ENCODE measurements at places on chromosomes 7 and 10.

- DNase-seq, result no peak
Observed at GRCh38 chr10:72252972-72253371, 20.8 kb upstream of the DDIT4 start.

DNA sequence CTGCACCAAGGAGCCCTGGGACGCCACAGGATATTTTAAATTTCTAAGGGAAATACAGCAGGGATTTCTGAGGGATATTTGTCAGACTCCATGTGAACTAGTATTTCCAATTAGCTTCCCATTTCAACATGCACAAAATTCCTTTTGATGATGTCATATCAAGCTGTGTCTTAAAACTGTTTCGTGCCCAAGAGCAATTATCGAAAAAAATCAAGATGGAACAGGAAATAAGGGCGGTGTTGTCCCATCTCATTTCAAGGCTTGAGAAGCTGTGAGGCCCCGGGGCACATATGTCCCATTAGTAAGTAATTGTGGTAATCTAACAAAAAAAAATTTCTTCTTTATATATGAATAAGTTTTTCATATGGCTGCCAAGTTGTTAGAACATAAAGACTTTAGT lies 47.4 kb downstream of the PPP1R17 start:
- DNase-seq, result no peak

DNA sequence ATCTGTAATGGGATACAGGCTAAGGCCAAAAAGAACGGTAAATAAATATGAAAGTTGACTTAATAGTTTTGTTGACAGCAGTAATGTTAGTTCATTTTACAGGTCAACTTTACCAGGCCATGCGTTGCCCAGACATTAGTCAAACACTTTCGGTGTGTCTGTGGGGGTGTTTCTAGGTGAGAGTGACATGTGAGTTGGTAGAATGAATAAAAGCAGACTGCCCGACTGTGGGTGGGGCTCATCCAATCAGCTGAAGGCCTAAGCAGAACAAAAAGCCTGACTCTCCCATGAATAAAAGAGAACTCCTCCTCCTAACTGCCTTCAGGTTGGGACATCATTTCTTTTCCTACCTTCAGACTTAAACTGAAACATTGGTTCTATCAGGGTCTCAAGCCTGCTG lies 132.3 kb downstream of the MTPAP start:
- no peak for DNase-seq

DNA sequence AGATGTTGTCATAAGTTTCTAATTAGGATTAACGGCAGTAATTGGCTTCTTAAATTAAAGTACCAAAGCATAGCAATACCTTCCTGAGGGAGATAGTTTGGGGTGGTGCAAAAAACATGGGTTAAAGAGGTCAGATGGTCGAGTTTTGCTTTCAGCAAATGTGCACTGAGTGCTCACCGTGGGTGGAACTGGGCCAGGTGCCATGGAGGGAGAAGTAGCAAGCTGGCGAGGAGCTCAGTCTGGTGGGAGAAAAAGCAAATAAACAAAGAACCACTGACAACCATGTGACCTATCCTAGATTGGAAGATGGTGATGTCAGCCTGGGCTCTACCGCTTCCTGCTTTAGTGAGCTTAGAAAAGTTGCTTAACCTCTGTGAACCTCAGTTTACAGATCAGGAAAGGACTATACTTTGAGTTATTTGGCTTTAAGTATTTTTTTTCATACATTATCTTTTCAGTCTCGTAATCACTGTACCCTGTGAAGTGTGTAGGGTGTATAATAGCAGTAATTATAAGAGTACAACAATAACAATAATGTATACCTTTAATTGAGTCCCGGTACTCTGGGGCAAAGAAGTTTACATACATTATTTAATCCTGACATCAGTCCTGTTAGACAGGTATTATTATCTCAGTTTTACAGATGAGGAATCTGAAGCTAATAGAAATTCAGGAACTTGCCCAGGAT lies 69.0 kb upstream of the PDCD4 start:
- peak; percentile 73 for DNase-seq

- DNase-seq, result no peak
Observed at GRCh38 chr10:104256335-104256961, 1.8 kb downstream of the GSTO1 start.

GRCh38 chr7:27941522-27941921 lies 201.6 kb downstream of the TAX1BP1 start:
- DNase-seq, result no peak

DNA sequence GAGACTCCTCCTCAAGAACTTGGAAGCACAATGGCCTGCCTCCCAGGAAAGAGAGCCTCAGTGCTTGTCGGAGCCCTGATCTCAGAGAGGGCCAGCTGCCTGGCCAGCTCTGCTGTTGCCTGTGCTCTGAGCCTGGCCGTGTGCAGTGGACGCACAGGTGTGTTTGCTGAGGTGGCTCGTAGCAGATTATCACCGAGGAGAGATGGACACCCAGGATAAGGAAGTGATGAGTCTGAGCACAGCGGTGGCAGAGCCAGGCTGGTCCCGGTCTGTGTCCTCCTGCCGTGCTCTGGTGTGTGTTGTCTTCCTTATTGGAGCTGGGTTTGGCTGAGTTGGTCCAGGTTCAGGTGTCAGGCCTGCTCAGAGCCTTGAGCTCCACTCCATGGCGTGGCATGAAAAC lies 208.5 kb downstream of the EBF3 start:
- DNase-seq, result no peak

DNA sequence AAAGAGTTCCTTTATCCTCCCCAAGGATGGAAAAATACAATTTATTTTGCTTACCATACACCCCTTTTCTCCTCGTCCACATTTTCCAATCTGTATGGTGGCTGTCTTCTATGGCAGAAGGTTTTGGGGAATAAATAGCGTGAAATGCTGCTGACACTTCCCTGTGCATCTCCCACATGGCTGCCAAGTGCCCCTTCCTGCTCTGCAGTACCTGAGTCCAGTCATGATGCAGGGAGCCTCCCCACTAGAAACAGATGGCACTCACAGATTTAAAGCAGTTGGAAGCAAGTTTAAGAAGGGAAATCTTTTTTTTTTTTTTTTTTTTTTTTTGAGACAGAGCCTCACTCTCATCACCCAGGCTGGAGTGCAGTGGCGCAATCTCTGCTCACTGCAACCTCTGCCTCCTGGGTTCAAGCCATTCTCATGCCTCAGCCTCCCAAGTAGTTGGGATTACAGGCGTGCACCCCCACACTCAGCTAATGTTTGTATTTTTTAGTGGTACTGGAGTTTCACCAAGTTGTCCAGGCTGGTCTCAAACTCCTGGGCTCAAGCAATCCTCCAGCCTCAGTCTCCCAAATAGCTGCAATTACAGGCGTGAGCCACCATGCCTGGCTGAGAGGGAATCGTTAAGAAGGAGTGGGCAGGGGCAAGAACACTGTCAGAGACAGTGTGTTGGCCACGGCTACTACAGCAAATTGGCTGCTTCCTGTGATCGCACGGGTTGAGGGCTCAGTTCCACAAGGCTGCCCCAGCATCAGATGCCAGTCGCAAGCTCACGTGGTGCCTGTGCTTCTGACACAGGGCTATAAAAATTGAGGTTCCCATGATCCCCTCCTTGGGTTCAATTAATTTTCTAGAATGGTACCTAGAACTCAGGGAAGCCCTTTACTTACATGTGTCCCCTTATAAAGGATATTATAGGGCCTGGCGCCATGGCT lies 5.3 kb upstream of the PILRA start:
- no peak for DNase-seq

DNA sequence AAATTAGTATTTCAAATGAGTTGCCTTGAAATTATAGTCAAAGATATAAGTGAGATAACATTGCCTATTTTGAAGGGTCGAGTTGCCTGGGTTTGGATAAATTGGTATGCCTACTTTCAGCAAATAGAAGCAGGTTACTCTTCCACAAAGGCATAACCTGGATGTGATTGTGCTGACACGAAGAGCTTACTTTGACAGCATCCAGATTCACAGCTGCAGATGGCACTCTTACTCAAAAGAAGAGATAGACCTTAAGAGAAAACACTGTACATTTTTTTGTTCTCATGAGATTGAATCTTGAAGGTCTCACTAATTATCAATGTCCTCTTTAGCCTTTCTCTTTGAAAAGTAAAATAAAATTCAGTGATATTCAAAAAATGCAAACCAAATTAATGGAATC lies 1338.7 kb downstream of the REEP3 start:
- no peak for DNase-seq

DNA sequence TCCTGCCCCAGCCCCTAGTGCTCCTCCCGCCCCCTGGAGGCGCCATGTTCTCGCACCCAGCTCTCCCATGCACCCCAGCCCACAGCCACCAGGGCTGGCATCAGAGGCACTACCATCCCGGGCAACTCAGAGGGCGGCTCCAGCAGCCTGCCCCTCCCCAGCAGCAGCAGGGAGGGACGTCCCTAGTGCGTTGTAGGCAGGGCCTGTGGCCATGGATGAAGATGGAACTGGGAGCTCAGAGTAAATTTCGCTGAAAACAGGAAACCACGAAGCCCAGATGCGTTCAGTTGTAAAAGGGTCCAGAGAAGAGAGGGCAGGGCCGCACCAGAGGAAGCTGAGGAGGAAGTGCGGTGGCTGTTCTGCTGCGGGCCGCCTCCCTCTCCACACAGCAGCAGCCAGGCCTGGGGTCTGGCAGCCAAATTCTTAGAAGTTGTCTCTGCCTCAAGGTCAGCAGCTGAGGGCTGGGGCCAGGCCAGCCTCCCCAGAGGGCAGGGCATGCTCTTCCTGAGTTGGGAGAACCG lies 24.6 kb downstream of the VSIR start:
- DNase-seq, result no peak

DNA sequence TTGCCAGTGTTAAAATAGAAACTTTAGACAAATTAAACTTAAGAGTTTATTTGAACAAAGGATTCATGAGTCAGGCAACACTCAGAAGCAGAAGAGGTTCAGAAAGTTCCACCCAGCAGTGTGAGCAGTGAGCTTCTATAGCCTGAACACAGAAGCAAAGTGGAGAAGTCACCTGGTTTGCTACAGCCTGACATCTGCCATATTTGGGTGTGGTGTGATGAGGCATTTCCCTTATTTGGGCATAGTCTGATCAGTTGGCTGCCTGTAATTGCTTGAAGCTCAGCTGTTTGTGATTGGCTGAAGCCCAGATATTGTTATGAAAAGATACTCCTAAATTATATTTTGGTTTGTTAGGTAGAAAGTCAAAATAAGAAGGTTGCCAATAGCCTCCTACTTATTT lies 39.1 kb downstream of the VWC2 start:
- no peak for DNase-seq

- DNase-seq, result no peak
Observed at GRCh38 chr7:114047889-114048288, 129.1 kb upstream of the PPP1R3A start.

DNA sequence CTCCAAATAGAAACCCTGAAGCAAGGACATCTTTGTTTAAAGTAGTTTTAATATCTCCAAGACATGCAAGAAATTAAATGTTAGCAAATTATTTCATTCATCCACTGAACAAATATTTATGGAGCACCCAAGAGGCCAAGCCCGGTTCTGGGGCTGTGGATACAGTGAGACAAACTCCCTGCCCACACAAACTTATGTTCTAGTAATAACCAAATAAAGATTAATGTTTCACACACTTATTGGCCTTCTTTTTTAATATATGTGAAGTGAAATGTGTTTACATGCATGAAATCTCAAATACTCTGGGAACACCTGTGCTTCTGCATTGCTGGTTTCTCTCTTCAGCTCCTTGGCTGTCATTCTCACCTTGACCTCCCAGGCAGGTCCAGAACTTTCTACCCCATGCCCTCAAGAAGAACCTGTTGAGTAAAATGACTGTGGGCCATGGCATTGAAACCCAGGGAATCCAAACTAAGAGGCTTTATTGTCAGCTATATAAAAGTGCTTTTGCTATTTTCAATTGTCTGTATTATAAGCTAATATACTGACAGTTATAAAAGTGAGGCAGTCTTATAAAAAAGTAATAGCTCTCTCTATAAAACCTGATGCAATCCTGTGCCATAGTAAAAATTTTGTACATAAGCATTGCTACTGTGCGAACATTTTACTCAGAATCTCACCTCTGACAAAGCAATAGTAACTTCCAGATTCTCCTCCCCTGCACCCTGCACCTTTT lies 43.7 kb downstream of the SVIL start:
- no peak for DNase-seq

DNA sequence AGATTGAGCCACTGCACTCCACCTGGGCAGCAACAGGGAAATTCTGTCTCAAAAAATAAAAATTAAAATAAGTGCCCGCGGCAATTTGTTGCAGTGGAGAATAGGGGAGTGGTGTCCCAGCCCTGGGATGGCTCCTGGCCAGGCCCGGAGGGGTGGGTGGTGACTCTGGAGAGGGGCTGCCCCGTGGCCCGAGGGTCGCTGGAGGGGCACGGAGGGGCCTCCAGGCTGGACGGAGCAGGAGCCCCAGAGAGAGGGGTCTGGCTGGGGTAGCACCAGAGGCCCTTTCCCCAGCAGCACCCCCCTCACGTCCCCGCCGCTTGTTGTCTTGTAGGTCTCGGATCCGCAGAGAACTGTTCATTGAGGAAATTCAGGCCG lies 38.6 kb upstream of the SH2B2 start:
- no peak for DNase-seq

DNA sequence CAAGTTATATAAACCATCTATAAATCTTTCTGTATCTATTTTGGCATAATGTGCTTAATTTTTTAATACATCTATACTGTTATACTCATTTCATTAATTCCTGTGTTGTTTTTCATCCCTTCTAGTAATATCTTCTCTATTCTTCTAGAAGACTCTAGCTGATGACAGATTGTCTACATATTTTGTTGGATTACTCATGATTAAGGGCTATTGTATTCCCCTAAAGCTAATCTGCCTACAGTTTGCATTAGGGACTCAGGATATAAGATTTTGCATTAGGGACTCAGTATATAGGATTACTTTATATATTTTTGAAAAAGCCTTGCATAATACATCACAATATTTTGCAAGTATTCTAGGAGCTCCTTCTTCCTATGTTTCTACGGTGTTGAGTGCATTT lies 8.3 kb upstream of the SEMA3A start:
- DNase-seq, result no peak

DNA sequence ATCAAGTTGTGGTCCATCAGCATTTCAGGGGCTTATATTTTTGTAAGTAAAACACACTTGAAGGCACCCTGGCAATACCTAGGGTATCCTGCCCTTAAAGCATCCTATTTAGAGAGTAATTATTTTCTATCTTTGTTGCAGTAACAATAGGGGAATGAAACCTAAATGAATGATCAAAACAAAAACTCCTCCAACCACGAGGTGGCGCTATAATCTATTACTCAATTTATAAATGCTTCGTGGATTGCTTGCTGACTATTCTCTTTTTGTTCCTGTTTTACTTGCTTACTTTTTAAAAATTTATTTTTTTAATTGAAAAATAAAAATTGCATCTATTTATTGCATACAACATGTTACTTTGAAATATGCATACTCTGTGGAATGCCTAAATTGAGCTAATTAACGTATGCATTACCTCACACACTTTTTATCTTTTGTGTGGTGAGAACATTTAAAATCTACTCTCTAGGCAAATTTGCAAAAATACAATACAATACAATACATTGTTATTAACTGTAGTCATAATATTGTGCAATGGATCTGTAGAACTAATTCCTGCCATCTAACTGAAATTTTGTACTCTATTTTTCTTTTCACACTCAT lies 147.7 kb upstream of the BMPER start:
- DNase-seq, result peak; percentile 44

- DNase-seq, result no peak
Observed at GRCh38 chr7:351256-351655, 61.3 kb downstream of the FOXL3 start.

GRCh38 chr10:133019191-133019590 lies 68.5 kb upstream of the ADGRA1 start:
- no peak for DNase-seq
